Daoy (cell line): ENCODE measurements at places on chromosomes 3 and 15. TPM values are rescaled to one million over a fixed set of nuclear protein-coding genes. Genes with fewer than 3 reads are reported as not detected.

DNA sequence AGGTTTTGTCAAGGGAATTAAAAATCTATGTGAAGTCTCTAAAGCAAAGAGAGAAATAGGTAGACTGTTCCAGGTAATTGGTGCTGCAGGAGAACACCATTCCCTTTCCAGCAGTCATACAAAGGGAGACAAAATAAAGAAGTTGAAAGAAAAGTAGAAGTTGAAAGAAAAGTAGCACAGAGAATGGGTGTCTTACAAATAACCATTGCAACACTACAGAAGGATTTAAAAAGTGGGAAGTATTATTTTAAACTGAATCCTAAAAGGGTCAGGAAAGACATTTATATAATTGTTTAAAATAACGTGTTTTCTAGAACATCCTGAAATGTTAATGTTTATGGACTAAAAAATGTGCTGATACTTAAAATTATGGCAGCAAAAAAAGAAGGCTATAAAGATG lies 223.8 kb downstream of the RSRC1 start:
- no peak for DNase-seq

DNA sequence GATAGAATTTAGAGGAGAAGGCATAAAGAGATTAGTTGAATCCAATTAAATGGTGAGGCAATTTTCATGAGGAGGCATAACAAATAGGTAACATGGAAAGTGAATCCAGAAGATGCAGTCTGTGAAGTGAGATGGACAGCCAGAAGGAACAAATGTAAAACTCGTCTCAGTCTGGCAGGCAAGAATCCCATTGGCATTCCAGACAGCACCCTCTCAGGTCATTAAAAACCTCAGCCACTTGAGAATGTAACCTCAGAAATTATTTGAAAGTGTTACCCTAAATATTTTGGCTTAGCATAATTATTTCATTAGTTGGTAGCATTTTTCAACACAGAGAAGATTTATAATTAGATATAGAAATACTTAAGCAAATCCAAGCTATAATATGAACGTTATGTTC lies 342.3 kb downstream of the LRRC3B start:
- no peak for DNase-seq

Gene BTBD1
- total RNA-seq: 91.9 and 102 TPM in 2 replicates

Gene INSYN1
- total RNA-seq: 0.06 and 0.21 TPM in 2 replicates

DNA sequence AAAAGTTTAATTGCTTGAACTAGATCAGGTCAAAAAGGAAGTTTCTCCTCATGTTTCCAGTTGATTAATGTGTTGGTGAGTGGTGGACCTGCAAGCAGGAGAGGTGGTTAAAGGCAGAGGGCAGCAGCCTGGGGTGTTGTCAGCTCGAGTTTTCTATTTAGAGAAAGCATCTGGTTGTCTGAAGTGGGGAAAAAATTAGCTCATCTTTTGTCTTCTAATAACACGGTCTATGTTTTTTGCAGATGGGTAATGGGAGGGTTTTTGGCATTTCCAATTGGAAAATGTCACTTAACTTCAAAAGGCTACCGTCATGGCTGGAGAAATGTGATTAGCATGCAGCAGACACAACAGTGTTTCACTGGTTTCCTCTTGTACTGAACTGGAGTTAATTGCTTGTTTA lies 122.6 kb downstream of the ITPR1 start:
- no peak for DNase-seq

Gene FBXW12
- total RNA-seq: not detected in 2 replicates

DNA sequence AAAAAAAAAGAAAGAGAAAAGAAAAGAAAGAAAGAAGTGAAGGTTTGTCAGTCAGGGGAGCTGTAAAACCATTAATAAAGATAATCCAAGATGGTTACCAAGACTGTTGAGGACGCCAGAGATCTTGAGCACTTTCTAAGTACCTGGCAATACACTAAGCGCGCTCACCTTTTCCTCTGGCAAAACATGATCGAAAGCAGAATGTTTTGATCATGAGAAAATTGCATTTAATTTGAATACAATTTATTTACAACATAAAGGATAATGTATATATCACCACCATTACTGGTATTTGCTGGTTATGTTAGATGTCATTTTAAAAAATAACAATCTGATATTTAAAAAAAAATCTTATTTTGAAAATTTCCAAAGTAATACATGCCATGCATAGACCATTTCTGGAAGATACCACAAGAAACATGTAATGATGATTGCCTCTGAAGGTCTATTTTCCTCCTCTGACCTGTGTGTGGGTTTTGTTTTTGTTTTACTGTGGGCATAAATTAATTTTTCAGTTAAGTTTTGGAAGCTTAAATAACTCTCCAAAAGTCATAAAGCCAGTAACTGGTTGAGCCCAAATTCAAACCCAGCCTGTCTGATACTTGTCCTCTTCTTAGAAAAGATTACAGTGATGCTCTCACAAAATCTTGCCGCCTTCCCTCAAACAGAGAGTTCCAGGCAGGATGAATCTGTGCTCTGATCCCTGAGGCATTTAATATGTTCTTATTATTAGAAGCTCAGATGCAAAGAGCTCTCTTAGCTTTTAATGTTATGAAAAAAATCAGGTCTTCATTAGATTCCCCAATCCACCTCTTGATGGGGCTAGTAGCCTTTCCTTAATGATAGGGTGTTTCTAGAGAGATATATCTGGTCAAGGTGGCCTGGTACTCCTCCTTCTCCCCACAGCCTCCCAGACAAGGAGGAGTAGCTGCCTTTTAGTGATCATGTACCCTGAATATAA lies 2.0 kb downstream of the B2M start:
- DNase-seq: no peak

Gene HEXA
- 46.7 and 49.1 TPM in 2 replicates for total RNA-seq

DNA sequence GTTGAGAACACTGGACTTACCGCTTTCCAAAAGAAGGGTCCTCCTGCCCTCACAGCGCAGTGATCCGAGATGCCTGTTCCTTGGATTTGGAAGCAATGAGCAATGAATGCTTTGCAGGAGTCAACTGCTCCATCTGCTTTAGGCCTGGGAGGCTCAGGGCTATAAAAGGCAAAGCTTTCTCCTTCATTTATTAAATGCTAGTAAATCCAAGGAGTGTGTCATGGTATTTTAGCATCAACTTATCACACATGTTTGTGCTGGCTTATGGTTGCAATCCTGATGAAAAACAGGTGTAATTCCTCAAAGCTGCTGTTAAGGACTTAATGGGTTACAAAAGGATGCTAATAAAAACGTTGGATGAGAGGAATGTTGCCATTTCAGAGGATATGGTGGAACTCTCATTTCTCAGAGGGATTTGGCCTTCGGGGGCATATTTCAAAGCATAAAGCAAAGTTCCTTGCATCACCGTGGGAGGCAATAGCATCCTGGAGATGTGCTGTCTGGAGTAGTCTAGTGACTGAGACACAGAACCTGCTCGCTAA lies 158.5 kb upstream of the TPM1 start:
- no peak for DNase-seq

- peak; percentile 70 for DNase-seq
Observed at GRCh38 chr3:123028233-123028828, 768 bp upstream of the SEMA5B start.

GRCh38 chr3:134389865-134390264 lies 15.6 kb upstream of the AMOTL2 start:
- DNase-seq: no peak

Gene NEIL1
- total RNA-seq: not detected in 2 replicates

DNA sequence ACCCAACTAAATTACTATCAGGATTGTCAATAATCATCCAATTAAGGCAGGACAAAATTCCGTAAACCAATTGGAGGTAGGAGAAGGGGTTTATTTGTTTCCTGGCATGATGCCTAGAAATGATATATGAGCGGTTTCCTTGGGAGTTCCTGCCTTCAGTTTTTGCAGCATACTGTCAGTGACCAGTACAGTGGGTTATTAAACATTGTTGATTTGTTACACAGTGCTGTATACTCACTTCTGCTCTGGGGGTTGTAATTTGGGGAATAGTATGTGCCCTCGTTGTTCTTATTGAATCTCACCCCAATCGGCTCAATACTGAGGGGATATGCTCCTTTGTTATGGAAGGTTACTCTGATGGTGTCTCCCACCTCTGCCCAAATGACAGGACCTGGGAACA lies 22.2 kb downstream of the CP start:
- DNase-seq: peak; percentile 40

Gene HRG
- total RNA-seq: not detected in 2 replicates

DNA sequence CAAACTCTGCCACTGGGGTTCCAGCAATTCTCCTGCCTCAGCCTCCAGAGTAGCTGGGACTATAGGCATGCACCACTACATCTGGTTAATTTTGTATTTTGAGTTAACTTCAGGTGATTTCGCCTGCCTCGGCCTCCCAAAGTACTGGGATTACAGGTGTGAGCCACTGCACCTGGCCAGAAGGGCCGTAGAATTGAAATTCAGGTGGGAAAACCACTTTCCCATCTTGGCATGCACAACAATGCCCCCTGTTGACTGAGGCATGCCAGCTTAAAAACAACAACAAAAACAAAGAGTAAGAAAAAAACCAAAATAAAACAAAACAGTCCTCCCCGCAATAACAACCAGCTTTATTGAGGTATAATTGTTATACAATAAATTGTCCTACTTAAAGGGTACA lies 32.6 kb upstream of the RAB11A start:
- no peak for DNase-seq

Gene ELL3
- total RNA-seq: 1.2 TPM in 1 of 2 replicates, not detected in the other

Gene QARS1
- total RNA-seq: 129 and 160 TPM in 2 replicates

DNA sequence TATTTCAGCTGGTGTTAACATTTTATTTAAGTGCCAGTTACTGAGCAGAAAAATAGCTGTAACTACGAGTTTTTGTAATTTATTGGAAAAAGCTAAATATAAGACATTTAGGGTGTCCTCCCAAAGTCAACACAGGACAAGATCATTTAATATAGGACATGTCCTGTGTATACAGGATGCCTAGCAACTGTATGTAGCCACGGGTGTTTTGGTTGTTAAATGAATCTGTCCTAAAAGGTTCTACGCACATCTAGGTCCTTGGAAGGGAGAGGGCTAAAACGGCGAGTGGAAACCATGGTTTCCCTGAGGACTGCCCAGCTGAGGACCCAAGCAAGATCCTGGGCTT lies 565 bp upstream of the ZNF621 start:
- DNase-seq: no peak

Gene TSC22D2
- 3.2 and 9.1 TPM in 2 replicates for total RNA-seq

Gene C15orf62
- total RNA-seq: 0.40 TPM in 1 of 2 replicates, not detected in the other

DNA sequence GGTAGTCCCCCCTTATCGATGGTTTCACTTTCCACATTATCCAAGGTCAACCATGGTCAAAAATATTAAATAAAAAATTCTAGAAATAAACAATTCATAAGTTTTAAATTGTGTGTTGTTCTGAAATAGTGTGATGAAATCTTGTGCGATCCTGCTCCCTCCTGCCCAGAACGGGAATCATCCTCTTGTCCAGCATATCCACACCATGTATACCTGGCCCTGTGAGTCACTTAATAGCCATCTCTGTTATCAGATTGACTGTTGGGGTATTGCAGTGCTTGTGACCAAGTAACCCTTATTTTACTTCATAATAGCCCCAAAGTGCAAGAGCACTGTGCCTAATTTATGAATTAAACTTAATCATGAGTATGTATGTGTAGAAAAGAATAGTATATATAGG lies 19.1 kb downstream of the FAM81A start:
- no peak for DNase-seq
